CD4-positive, alpha-beta T cell treated with Interferon alpha-2 for 1 hour (primary cell): ENCODE measurements at places on chromosomes 11 and 22.

- DNase-seq: no peak
These were observed 37.6 kb upstream of the PARVG start for GRCh38 chr22:44143105-44143474.

GRCh38 chr11:108865406-108865805 is 200.5 kb downstream of the DDX10 start:
- DNase-seq: no peak

DNA sequence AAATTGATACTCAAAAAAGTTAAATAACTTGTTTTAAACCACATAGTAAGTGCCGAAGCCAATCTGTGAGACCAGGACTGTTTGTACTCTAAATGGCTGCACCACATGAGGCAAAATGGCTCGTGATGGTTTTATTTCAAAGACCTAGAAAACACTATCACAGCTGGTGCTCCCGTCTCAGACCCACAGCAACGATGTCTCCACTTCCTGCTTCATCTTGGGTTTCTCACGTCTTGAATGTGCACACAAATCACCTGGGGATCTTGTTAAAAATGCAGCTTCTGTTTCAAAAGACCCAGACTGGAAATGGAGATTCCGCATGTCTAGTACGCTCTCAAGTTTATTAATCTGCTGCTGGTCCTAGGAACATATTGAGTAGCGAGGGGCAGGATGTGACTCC is 1.2 kb downstream of the CD3E start:
- DNase-seq: peak; percentile 74

DNA sequence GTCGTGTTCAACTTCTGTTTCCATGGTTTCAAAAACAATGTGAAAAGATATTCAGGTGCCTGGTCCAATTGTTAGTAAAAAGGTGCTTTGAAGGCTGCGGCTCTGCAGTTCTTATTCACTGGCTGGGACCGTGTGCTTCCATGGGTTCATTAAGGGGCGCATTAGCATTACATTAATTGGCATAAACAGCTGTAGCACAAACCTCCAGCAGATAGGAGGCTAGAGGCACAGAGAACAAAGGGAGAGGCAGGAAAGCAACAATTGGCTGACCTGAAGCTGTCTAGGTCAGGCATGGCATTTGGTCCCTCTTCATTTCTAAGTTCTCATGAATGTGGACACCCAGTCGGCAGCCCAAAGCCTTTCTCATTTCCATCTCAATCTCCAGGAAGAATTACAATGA is 16.6 kb downstream of the PAK1 start:
- DNase-seq: no peak

- no peak for DNase-seq
These were observed 265.3 kb downstream of the FAT3 start for GRCh38 chr11:92489826-92490399.

DNA sequence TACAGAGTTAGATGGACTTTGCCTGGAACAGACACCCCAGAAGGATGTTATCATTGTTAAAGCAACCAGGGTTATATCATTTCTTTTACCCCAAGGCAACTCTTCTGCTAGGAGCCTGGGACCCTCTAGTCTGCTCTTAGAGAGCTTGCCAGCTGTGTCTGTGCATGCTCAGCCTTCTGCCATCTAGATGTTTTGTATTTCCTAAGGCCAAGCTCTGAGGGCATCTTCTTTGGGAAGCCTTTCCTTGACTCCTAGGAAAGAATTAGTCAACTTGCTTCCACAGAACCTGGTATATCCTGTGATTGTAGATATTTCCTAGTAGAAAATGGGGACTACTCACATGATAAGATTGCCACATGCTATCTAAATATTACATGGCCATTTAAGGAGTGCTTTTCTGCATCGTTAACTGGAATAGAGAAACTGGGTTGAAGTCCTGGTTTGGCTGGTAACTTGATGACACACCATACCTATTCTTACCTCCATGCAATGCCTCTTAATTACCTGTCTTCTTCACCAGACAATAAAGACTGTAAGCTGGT is 87.6 kb downstream of the STIM1 start:
- no peak for DNase-seq

GRCh38 chr22:39545386-39546365 is 13.1 kb upstream of the RPS19BP1 start:
- DNase-seq: peak; percentile 75

DNA sequence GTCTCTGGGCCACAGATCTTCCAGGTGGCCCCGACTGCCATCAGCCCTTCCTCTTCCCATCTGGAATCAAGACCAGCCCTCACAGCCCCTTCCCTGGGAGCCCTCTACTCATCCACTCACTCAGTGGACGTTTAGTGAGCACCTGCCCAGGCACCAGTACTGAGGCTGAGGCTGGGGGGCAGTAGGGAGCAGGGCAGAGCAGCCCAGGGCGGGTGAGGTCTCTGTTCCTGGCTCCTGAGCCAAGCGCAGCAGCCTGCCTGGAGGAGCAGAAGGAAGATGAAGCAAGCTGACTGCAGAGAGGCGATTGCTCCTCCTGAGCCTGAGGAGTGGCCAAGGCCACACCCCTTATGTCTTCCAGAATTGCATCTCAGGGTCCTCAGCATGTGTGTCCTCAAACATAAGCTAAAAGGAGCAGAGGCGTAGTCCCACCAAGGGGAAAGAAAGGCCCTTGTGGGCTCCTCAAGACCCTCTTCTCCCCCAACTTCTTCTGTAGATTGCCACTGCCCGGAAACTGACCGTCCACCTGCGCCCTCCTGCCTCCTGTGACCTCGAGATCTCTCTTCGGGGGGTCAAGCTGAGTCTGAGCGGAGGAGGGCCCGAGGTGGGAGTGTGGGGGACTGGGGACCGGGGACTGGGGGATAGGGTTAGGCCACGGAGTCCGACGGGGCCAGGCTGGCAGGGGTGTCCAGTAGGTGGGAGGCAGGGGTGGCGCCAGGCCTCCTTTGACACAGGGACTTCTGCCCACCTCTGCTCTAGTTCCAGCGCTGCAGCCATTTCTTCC is 5.8 kb downstream of the MAPK8IP2 start:
- no peak for DNase-seq

GRCh38 chr22:42473484-42474193 is 41.4 kb upstream of the NFAM1 start:
- peak; percentile 5 for DNase-seq

DNA sequence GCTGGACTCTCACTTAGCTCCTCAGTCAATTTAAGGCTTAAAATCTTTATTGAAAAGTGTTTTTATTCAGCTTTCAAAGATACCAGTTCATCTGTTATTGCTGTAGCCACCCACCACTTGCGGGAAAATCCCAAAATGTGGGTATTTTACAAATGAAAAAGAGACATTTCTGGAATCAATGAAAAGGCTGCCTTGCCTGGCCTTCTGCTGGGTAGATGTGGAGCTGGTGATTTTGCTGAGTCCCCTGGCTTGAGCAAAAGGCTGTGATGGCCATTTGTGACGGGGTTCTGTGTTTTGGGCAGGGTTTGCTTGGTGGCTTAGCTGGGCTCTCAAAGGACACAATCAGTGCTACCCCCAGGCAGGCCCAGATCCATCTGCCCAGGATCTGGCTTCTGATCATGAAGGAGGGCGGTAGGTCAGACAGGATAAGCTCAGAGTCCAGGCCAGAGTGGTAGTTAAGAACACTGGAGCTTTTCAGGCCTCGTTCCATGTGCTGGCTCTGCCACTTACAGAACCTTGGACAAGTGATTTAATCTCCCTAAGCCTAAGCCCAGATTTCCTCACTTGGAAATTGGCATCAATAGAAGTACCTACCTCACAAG is 36.1 kb downstream of the UBASH3B start:
- no peak for DNase-seq

DNA sequence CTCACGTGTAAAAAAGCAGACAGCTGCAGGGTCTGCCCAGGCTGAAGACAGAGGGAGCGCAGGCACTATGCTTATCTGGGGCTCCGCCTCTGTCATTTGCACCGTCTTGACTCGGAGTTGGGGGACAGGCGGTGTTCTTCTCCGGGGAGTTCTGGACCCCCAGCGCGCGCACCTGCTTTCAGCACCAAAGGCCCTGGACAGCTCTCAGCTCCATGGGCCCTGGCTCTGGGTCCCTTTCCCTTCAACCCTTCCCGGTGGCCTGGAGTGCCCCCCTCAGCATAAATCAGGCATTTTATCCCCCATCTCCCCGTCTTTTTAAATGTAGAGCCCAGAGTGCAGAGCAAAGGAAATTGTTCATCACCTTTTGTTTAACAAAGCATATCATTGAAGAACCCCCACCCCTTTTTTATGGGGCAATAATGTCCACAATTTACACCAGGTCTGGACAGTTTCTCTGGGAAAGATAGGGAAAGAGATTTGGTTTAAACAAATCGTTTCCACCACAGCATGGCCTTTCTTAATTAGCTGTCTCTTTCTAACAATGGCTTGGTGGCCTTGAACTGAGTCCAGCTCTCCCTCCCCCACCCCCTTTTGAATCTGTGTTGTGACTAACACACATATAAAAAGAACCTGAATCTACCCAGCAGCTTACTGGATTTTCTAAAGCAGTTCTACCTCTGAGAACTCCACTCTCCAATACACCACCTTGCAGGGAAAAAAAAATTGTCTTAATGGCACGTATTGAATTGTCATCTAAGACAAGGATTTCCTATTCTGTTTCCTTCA is 1.7 kb downstream of the SEZ6L start:
- no peak for DNase-seq

- DNase-seq: no peak
These were observed 47.7 kb upstream of the ANO1 start for GRCh38 chr11:70030412-70030811.

DNA sequence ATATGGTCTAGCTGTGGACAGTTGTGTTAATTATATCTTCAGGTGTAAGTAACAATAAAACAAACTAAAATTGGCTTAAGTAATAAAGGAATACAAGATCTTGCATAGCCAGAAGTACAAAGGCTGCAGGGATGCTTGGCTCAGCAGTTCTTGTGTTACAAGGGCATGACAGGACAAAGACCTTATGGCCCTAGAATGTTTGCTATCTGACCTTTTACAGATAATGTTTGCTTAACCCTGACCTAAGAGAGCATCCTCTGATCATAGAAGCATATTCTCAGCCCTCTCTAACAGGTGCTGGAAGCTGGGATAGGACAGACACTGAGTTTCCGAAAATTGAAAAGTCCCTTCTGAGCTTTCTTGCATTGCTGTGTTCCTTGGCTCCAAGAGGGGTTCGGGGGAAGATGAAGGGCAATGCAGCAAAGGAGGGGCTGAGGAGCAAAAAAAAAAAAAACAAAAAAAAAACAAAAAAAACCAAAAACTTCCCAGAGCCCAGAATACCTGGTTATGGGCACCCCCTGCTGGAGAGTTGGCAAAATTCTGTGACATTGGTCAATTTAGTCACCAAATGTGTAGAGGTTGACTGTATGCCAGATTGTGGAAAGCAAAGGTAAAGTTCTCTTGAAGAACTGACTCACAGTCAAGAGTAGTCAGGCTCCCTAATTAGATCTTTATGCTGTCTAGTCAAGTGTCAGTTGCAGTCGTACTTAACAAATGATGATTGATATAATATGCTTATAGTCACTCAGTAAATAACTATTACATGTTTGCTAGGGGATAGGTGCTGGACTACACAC is 10.4 kb upstream of the HIKESHI start:
- DNase-seq: peak; percentile 73

DNA sequence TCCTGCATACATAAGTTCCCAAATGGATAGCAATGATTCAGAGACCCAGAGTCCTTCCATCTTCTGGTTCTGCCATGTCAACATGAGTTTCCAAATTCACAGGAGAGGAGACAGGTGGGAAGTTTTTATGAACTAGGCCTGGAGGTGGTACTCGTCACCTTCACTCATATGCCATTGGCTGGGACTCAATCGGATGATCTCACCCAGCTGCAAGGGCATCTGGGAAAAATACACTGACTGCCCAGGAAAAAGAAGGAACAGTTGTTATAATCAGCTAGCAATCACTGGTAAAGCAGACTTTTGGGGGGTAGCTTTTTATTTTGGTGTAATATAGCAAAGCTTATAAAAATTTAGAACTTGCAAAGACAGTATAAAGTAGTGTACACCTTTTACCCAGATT is 83.9 kb downstream of the OTOG start:
- no peak for DNase-seq

DNA sequence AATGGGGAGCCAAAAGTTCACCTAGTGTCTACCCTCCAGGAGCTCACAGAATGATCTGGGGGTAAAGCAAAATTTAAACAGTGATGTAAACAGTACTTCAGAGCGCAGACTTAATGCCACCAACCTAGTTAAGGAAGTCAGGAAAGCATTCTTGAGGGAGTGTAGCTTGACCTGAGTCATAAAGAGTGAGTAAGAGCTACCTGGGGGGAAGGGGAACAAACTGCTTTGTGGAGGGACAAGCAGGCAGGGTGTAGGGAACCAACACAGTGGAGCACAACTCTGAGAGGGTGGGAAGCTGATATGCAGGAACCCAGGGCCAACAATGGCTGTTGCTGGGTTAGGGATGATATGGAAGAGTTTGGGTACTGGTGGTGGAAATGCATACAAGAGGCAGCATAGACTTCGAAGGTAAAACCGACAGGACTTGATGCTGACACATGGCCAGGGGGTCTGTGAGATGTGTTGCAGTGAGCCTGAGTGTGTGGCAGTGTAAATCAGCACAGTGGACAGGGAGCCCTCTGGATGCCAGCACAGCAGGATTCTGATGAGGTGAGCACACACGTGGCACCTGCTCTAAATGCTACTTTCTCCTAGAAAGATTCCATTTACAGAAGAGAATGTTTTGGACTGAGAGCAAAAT is 58.3 kb upstream of the CYP2D6 start:
- no peak for DNase-seq

- DNase-seq: peak; percentile 14
These were observed at the start of gene CELSR1 for GRCh38 chr22:46537225-46537945. TSS of gene CELSR1 (minus strand) at chr22:46537620. CDS start at chr22:46537170, 450 bp downstream.

- DNase-seq: no peak
These were observed 6.3 kb downstream of the NXPE2 start for GRCh38 chr11:114684636-114685035.

DNA sequence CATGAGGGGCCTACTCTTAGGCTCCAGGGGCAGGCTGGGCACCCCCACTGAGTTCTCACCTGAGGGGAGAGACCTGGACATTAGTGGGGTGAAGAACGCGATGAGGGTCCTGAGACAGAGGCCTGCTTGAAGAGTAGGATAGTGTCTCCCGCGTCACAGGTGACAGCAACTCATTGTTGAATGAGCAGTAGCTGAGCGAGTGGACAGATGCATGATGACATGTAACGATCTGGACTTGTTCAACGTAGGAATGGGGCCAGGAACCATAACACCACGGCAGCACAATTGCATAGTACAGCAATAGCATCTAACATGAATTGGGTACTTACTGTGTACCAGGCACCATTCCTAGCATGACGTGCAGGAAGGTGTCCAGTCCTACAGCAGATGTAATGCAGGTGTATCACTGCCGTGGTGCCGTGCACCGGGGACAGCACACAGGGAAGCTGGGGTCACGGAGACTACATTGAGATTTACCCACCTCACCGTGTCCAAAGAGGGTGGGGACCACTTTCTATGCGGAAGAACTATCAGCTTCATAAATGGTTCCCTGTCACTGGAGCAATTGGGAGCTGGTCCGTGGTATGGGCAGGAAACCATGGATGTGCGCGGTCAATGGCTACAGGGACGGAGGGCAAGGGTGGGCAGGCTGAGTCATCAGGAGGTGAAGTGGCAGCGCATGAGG is 1019.1 kb downstream of the TBC1D22A start:
- DNase-seq: no peak

- no peak for DNase-seq
These were observed 5.4 kb upstream of the NDUFS8 start for GRCh38 chr11:68025047-68025446.

- DNase-seq: no peak
These were observed 8.2 kb upstream of the CCDC188 start for GRCh38 chr22:20159076-20159475.
